Stimulated activated CD4-positive, alpha-beta T cell treated with anti-CD3 and anti-CD28 coated beads, Interleukin-1b, Interleukin-23, amount 100 ng/mL, for 4 hours (primary cell): ENCODE measurements at places on chromosomes 2 and 18.

GRCh38 chr2:8691859-8692437, 10.1 kb downstream of the ID2 start:
- DNase-seq, result no peak

- no peak for DNase-seq
These were observed 305.4 kb downstream of the MTX2 start for GRCh38 chr2:176574484-176575236.

DNA sequence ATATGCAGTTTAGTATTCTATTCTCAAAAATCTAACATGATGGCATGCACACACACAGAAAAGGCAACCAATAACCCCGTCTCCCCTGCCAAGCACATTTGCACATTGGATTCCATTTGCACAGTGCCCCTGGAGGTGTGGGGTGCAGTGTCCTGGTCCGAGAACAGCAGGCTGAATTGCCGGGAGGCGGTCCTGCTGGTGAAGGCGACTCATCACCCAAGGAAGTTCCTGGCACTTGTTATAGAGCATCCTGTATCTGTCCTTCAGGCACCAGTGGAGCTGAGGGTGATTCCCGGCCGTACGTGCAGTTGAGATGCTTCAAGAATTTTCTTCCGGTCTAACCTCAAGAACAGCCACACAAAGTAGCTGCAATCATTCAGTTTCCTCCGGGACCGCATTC, 73.0 kb upstream of the RAB12 start:
- DNase-seq, result no peak

DNA sequence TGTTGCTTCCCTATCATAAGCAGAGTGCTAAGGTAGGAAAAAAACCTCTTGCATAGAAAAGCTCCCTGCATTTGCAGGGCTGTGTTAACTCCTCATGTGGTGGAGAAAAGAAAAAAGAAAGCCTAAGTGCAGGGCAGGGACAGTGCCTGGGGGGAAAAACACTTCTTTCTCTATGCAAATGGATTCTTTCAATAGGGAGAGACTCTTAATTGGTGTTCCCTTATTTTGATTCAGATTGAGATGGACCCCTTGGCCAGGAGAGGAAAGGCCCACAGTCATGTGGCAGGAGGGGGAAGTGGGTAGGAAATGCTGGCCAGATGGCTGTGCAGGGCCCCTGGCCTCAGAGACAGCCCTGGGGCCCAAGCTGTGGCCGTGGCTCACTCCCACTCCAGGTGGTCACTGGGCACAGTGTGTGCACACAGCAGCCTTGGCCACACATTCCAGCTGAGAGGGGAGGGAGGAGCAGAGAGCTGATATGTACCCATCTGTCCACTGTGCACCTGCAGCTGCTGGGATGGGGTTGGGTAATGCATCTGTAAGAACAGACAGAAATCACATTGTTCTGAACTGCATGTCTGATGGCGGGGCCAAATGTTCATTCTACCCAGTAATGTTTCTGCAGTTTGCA, 410.4 kb downstream of the DSC3 start:
- DNase-seq, result no peak

DNA sequence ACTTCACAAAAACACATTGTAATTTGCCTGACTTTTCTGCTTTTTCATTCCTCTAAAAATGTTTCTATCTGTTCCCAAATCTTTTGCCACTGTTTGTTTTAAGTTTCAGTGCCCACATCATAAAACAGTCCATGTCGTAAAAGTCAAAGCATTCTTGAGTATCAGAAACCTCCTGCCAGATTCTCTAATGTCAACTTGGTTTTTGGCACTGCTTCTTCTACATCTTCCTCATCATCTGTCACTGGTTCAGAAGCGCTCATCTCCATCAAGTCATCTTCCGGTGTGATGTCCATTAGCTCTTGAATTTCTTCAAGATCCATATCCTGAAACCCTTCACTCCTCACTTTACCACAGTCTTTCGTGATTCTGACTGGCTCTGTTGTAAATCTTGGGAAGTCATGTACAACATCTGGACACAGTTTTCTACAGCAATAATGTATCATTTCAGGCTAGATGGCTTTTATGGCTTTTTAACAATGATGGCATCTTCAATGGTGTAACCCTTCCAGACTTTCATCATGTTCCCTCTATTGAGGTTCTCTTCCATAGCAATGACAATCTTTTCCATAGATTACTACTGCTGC, 19.6 kb downstream of the CUL3 start:
- DNase-seq, result no peak

- DNase-seq, result no peak
These were observed 36.5 kb downstream of the OSR1 start for GRCh38 chr2:19321946-19322345.

GRCh38 chr2:211453311-211453887, 897.0 kb downstream of the CPS1 start:
- no peak for DNase-seq

GRCh38 chr18:9516437-9517064, 41.2 kb downstream of the RALBP1 start:
- DNase-seq, result no peak

DNA sequence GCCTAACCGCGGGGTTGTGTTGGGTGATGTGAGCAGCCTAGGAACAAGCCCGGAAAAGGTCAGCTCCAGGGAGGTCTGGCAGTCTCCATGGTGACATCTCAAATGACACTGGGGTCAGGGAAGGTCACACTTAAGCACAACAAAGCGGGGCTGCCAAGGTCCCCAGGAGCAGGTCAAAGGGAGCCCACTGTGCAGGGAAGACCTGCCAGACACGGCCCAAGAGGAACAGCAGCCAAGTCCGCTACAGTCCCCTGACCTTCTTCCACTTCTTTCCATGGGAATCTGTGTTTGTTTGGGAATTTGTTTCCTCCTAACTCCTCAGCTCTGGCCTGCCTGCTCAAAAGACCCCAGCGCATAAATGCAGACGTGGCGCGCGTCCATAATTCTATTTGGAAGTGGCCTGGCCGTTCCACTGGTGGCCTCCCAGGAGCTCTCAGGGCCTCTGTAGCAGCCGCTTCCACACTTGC, 232.1 kb upstream of the COPS8 start:
- DNase-seq, result no peak

GRCh38 chr2:88841224-88841929, 149.9 kb downstream of the RPIA start:
- no peak for DNase-seq

DNA sequence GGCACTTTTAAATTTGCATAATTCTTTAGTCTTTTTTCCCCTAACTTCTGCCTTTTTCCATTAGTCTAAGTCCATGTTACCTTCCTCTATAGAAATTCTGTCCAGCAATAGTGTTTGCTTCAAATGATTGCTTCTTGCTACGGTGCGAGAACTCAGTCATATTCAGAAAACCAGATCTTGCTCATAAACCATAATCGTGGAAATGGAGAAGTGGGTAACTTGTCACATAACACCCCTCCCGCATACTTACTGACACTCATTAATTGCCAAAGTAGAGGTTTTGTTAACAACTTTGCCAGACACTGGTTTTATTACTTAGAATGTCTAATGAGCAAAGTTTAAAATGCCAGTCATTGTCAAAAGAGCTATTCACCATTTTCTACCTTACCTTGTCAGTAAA, 94.3 kb upstream of the TWSG1 start:
- no peak for DNase-seq

DNA sequence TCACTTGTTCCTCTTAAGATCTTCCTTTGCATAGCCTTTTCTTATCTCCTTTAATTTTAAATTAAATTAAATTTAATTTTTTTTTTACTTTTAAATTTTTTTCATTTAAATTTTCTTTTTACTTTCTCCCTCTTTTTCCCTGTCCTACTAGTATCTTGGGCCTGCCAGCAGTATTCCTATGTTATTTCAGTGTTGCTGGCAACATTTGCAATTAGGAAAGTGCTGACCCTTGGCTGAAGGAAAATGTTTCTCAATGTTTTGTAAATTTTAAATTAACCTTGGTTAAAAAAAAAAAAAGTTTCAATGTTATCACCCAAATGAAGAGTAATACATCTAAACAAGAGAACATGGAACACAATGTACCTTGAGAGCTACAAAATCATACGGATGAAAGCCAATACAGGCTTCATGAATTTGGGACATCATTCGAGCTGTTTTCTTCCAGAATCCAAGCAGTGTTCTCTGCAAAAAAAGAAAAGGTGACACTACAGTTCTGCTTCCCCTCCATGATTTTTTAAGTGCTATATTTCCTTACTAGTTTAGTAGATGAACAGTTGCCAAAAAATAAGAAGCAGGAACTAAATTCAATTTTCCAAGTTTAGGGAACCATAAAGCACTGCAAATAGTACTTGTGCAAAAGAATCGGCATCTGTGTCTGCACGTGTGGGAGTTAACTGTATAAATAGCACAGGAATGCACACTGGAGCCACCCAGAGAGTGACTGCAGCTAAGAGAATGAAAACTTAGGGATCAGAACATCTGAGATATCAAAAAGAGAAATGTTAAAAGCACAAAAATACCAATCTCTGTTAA, 55.8 kb downstream of the ICA1L start:
- DNase-seq, result no peak

- DNase-seq, result no peak
These were observed 45.3 kb upstream of the C1D start for GRCh38 chr2:68108120-68108519.

GRCh38 chr2:134333646-134334189, 79.8 kb downstream of the MGAT5 start:
- DNase-seq, result no peak

DNA sequence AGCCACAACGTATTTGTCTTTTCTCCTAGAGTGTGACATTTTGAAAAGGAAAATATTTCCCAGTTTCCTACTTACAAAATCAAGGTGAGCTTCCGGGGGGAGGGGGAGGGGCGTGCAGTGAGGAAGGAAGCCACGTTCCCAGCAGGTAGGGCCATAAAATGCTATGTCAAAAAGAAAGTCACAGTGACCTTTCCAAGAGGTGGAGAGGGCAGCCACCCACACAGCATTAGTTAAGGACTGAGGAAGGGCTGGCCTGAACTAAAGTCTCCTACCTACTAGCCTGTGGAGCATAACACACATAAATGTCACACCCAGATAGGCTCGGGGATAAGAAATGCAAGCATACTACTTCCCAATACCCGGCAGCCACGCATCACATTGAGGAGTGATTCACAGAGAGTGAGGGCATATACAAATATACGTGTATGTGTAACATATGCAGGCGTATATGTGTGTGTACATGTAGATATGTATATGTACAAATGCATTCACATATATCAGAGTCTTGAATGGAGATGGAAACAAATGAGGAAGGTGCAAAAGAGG, 191.1 kb downstream of the STK39 start:
- DNase-seq, result no peak

DNA sequence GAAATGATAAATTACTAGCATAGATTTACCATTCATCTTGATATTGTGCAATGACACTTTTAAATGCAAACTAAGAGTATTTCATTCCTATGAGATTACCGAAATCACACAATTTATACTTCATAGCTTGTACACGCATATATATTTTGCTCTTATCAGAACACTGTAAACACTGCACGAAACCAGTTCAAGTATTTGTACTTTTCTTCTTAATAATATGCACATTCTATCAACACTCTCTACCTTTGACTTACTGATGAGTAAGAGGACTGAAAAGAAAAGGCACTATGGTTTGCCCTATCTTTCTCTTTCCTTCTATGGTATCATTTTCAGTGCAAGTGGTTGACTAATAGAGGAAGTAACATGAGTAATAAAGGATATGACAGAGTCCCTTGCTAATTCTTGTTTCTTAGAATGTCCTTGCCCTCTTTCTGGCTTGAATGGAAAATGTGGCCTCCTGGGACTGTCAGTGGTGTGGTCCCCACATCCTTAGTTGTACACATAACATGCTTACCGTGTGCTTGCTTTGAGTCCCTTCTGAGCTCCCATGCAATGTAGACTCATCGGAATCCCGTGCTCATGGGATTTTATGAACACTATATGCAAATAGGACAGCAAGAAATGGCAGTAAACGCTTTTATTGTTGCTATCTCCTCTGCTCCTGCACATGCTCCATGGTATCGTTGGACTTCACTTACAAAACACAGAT, 363.5 kb upstream of the TNP1 start:
- DNase-seq, result peak; percentile 5

- DNase-seq, result no peak
These were observed 45.2 kb upstream of the B3GNT2 start for GRCh38 chr2:62150597-62151305.

GRCh38 chr2:62320657-62321357, 124.9 kb downstream of the B3GNT2 start:
- no peak for DNase-seq

DNA sequence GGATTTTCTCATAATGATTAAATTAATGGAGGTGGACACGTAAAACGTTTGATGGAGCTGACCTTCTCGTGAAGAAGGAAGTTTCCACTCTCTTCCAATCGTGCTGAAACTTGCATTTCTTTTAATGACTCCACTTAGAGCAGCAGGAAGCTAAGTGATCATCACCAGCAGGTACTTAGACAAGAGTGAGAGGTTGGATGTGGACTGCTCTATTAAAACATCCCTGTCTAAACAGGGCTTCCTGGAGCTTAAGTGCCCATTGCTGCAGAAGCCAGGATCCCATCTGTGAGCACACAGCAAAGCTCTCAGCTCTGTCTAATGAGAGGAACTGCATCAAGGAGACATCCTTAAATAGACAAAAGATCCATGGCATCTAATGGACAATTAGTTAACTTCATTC, 1539.5 kb upstream of the CELF4 start:
- no peak for DNase-seq

- no peak for DNase-seq
These were observed 429.1 kb upstream of the PKDCC start for GRCh38 chr2:41618754-41619153.
